Mesothelial cell of epicardium (in vitro differentiated cells): ENCODE measurements at places on chromosomes 3 and 15.

- DNase-seq, result no peak
Measured at GRCh38 chr15:42788725-42789124, 51.8 kb upstream of the CDAN1 start.

DNA sequence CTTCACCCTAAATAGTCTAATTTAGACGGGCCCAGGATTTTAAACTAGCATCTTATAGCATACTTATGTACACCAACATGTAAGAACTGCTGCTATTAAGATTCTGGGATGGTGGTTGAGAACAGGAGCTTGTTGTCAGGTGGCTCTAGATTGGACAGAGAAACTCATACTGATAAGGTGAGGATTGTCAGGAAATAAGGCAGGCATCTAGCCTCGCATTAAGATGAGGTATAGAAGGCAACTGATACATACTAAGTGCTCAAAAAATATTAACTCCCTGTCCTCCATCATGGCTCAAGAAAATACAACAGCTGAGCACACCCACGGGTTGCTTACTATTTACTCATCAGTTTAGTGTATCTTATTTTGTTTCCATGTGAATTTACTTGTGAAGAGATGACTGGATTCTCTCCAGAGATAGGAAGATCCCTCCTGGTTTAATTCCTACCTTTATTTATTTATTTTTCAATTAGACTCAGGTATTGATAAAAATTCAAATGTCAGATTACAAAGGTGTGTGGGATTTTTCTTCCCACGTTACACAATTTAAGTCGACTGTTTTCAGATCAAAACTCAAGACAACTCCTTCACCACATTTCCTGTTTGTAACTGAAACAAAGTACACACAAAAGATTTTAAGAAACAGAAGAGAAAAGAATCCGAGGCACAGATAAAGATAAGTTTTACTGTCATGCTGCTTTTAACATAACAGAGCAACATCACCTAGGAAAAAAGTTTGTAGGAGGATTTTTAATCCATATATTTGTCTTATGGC, at the start of gene TRAT1:
Gene TRAT1, plus strand, starts transcription at position 664 of the 775 bp plus-strand sequence. CDS start 142 bp downstream, outside the sequence.
- no peak for DNase-seq

DNA sequence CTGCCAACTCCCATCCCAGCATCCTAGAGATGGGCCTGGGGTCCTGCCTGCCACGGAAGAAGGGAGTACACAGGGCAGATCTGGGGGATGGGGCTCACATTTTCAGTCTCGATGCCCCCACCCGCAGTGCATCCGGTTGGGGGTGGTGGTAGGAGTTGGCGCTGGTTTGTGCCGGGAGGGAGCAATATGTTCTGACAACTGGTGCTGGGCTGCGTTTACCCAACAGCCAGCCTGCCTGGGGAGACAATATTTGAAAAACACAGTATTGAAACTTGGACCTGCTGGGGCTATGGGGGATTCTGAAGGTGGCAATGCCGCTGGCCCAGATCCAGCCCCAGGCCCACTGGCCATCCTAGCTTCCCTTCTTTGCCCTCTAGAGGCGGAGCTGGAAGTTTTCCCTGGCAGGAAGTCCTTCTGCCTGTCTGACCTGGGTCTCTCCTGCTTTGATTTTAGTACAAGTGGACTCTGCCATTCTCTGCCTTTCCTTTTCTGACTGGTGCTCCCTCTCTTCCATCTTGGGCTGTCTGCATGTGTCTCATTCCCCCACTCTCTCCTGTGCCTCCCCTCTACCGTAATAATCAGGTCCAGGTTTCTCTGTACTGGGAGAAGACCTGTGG, 3.5 kb downstream of the SEMA3F start:
- no peak for DNase-seq

- DNase-seq, result peak; percentile 71
Measured at GRCh38 chr15:57559875-57560274, 31.8 kb upstream of the MYZAP start.

DNA sequence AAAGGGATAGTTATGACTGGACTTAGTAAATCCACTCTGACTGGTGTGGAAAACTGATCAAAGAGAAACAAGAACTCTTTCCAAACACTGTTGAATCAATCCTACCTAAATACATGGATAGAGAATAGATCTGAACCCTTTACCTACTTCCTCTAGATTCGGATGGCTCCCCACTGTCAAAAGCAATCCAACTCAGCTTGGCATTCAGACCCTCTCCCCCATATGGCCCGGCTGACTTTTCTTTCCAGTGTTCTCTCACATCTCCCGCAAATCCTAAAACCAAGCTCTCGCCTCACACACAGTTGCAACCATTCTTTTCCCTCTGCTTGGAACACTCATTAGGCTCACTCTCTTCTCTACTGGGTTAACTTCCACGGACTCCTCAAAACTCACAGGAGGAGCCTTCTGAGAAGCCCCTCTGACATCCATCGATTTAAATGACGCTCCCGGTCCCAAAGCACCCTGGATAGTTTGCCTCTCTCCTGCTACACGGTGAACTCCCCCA, 639 bp downstream of the SPICE1 start:
- no peak for DNase-seq

DNA sequence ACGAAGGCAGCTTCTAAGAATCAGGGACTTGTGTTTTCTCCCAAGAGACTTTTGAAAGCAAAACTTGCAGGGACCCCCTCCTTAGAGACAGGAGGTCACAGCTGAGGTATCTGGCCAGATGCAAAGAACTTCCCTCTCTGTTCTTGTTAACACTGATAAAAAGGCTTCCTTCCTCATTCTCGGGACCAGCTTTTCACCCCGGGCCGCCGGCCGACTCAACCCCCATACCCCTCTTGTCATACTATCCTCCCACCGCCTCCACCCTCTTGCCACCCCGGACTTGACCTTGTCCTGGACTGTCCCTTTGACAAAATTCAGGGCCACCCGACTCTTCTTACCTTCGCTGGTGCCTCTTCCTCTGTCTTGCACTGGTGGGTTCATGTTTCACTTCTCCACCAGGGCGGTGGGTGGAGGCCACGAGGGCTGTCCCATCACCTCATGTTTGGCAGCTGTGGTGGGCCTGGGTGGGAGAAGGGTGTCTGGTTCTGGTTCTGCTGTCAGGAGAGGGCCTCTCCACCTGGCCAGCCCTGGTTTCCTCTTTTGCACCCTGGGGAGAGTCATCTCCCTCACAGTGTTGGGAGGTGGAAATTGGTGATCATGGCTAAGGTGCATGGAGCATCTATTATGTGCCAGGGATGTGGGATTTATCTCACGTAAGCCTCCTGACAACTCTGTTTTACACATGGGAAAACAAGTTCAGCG, 32.5 kb downstream of the BHLHE40 start:
- DNase-seq, result no peak

DNA sequence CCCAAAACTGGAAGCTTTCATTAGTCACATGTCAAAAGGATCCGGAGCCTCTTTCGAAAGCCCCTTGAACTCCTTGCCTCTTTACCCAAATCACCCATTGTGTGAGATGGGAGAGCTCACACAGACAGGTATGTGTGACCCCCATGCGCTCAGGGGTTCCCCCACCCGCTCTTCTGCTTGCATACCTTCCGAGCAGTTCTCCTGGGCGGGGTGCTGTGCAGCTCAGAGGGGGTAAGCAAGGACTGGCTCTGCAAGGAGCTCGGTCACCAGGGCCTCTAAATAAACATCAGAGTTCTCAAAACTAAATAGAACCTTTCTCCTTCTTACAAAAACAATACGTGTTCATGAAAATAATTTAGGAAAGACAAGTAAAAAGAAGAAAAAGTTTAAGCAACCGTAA, 55.7 kb downstream of the PXYLP1 start:
- DNase-seq, result no peak

DNA sequence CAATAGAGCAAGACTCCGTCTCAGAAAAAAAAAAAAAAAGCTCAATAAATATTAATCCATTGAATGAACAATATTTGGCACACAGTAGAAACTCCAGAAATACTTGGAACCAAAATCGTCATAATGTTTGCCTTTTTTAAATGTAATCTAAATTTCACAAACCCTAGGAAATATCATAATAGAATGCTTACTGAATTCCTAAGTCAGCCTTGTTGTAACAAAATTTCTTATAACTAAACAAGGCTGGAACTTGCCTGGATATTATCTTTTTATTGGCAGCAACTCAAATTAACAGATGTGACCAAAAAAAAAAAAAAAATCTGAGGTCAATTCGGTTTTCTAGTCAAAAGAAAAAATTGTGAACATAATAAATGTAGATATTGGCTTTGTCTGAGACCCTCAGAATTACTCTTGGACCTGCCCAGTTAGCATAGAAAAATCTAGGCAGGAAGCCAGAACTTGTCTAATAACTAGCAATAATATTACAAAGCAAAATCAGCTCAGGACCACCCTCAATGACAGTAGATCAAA, 33.3 kb downstream of the GABPB1 start:
- DNase-seq, result no peak

- no peak for DNase-seq
Measured at GRCh38 chr15:38193496-38193895, 59.1 kb upstream of the SPRED1 start.

GRCh38 chr3:113212150-113212843, 940 bp downstream of the BOC start:
- no peak for DNase-seq

DNA sequence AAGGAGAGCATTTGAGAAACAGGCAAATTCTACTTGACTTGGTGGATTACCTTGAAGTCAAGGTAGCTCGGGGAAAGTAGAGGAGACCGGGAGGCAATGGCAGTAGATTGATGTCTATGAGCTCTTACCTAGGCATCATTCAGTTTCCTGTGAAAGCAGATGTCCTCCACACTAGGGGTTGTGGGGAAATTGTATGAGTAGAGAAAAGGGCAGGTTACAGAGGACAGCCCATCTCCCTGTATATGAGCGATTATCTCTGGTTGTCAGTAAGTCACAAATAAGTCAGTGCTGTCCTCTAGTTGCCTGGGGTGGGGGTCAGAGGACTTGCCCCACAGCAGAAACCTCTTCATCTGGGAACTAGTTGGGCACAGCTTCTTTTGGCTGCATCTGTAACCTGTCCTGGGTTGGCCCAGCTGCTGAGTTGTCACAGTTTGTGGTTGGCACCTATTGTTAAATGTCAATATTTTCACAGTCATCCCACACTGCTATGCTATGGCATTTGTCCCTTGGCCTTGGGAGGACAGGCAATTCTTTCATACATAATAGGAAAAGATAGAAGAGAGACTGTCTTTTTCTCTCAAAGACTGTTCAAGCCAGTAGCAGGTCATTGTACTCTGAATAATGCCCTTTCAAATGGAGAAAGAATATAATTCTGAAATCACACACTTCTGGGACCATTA, 53.6 kb upstream of the LRRFIP2 start:
- no peak for DNase-seq
